Mucosa of descending colon (tissue), 3 donors: ENCODE measurements at places on chromosomes 7 and 10.

GRCh38 chr7:131002600-131002999, 268.6 kb upstream of the KLF14 start:
- DNase-seq, result no peak

DNA sequence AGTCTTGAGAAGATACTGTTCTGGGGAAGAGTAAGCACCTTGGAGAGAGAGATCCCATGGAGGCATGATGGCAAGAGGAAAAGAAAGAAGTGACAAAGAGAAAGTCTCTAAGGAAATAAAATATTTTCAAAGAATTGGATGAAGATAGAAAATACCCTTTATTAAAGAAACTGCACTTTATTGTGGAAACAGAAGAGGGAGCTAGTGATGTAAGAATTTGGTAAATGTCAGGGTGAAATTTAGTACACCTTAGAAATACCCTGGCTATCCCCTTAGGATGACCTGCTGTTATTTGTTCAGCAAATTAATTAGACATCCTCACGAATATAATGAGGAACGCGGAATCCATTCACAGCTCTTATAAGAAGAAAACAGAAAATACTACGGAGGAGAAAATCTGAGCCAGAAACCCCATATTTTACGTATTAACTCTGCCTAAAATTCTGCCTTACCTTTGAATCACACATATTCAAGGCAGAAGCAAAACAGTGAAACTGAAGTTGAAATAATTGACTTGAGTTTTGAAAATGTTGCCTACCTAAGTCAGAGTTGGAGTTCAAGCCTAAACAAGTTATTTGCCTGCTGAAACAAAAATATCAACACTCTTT, 90.7 kb downstream of the TFPI2 start:
- DNase-seq, result no peak

GRCh38 chr10:119863951-119864565, 8.6 kb downstream of the MCMBP start:
- DNase-seq, result no peak

GRCh38 chr7:96005271-96005670, 232.9 kb downstream of the DYNC1I1 start:
- DNase-seq, result no peak

DNA sequence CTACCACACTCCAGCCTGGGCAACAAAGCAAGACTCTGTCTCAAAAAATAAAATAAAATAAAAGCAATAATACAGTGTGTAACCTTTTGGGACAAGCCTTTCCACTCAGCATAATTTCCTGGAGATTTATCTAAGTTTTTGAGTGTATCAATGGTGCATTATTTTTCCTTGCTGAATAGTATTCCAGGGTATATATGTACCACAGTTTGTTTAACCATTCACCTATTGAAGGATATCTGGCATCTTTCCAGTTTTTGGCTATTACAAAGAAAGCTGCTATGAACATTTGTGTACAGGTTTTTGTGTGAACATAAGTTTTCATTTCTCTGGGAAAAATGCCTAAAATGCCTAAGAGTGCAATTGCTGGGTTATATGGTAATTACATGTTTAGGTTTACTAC, 59.9 kb downstream of the RBM20 start:
- no peak for DNase-seq
